MG63 (cell line): ENCODE measurements at places on chromosomes 2 and 18. TPM values are rescaled to one million over a fixed set of nuclear protein-coding genes. Genes with fewer than 3 reads are reported as not detected.

- DNase-seq: no peak
Observed at GRCh38 chr2:63865159-63865799, 23.6 kb downstream of the UGP2 start.

GRCh38 chr2:134039912-134040581 is 213.8 kb upstream of the MGAT5 start:
- DNase-seq: no peak

- peak; percentile 87 for DNase-seq
Observed at GRCh38 chr2:26008851-26009566, 24.9 kb upstream of the RAB10 start.

GRCh38 chr2:233823731-233824121 is 30.6 kb downstream of the HJURP start:
- no peak for DNase-seq

- no peak for DNase-seq
Observed at GRCh38 chr18:55249550-55249949, 290.3 kb upstream of the CCDC68 start.

Gene PRKAG3
- not detected in 2 replicates for total RNA-seq

DNA sequence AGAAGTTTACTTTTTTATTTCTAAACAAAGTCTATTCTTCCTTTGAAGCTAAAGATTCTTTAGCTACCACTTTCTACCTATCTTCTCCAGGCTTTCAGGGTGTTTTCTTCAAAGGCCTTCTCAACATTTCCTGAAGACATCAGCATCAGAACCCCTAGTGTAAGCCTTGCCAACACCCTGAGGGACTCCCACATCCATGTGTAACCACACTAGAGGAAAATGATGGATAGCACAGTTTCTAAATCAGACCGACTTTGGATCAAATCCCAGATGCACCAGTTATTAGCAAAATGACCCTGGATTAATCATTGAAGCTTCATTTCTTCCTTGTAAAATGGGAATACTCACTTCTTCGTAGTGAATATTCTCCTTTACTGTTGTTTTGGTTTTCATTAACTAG is 4.7 kb upstream of the TTN start:
- DNase-seq: no peak

GRCh38 chr18:55206927-55207326 is 247.7 kb upstream of the CCDC68 start:
- no peak for DNase-seq

- DNase-seq: no peak
Observed at GRCh38 chr2:233470011-233470687, 96.4 kb downstream of the USP40 start.

Gene DSG1
- not detected in 2 replicates for total RNA-seq

Gene RAX
- total RNA-seq: not detected in 2 replicates

DNA sequence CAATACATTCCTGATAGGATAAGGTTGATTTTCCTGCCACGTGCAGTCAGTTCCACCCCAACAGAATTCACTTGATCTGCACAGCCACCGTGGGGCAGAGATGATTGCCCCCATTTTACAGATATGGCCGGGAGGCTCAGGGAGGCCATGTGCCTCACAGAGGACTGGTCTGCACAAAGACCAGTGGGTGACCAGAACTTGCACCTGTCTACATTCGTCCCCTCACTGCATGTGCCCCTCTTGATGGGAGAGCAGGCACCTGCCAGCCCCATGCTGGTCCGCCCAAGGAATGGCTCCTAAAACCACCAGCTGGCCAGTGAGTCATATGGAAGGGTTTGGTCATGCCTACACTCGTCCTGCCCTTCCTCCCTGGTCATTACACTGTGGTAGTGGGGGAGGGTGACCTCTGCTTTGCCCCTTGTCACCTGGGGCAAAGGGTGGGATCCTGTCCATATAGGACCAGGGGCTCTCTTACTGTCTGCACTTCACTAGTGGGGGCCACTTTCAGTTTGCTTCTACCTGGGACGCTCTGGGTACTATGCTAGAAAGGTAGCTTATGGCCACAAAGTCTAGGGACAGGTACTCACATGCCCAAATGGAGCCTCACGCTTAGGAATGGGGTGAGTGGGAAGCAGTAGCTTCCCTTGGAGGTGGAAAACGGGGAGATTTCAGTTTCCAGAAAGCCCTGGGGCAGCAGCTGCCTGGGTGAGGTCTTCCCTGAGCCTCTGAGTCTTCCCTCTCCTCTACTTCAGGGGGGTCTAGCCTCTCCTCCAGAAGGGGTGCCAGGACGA is 14.7 kb downstream of the RRM2 start:
- peak; percentile 38 for DNase-seq

Gene ZNF512
- 31.4 and 50.2 TPM in 2 replicates for total RNA-seq

GRCh38 chr2:54500404-54501205 is 44.5 kb downstream of the SPTBN1 start:
- DNase-seq: no peak

GRCh38 chr18:23134780-23135549 is at the start of gene CABLES1:
TSS of gene CABLES1 (plus strand) at chr18:23135485. CDS start at chr18:23135763, 278 bp downstream.
- peak; percentile 71 for DNase-seq

Gene RGPD3
- 0.07 TPM in 2 replicates for total RNA-seq

Gene SH3RF3
- total RNA-seq: 0.22 and 0.82 TPM in 2 replicates

DNA sequence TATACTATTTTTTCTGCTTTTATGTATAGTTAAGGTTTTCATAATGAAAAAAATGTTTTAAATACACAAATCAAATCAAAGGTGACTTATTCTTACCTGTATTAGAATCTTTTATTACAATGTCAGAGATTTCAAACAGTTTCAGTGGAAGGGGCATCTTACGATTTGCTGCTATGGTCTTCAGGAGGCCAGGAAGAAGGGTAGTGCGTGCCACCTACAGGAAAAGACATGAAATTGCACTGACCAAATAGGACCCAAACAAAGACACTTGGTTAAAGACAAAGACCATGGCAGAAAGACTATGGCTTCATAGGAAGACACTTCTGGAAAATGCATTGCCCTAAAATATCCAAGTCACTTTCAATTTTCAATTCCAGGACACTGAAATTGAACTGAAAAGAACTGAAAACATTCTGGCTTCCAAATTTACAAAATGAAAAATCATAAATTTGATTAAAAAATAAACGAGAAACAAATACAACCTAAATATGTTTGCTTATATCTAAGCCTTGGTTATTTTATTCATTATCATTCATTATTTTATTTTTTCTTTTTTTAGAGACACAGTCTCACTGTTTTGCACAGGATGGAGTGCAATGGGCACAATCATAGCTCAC is 42.1 kb downstream of the FARSB start:
- no peak for DNase-seq

DNA sequence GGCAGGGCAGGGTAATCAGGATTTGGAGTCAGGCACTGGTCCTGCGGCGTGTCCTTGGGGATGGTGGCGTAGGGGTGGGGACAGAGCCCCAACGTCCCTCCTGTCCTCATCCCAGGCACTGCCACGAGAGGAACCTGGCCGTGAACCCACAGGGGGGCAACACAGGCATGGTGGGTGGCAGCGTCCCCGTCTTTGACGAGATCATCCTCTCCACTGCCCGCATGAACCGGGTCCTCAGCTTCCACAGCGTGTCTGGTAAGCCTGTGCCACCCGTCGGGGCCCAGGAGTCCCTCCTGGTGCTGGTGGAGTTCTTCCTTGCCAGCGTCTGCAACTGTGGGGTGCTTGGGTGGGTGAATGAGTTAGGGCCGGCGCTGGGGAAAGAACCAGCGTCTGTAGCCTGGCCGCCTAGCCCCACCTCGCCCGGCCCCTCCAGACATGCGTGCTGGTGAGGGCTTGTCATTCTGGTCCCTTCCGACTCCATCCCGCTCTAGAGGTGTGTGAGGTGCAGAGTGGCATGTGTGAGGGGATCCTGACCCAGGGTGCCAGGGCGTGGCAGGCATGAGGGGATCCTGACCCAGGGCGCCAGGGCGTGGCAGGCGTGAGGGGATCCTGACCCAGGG is 8.0 kb downstream of the D2HGDH start:
- DNase-seq: no peak

DNA sequence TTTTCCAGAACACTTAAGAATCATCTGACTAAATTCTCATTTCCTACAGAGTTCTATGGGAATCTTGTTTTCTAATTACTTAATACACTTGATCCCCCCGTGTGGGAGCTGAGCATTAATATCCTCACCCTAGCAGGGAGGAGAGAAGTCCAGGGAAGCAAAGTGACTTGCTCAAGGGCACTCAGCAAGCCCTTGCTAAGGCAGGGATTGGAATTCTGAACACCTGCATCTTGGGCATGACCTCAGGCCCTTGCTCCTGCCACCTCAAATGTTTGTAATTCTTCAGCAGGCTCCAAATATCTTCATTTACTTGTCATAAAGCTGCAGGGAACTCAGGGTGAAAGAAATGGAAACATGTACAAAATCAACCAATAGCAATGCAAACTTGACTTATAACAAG is 162.4 kb downstream of the GPD2 start:
- DNase-seq: no peak

GRCh38 chr2:74755386-74755785 is 78.5 kb upstream of the HK2 start:
- no peak for DNase-seq

DNA sequence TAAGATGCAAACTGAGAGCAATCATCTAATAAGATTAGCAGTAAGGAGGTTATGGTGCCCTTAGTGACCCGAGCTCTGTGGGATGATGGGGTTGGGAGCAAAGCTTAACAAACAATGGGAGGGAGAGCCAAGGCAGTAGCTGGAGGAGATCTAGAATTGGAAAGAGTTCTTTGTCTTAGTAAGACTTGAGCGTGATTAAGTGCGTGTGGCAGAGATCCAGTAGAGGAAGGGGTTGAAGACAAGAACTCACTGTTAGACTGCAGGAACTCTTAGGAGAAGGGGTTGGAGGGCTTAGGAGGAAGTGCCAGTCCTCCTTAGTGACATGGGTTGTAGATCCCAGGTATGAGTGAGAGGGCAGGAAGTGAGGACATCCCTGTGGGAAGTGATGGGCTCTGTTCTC is 184.7 kb downstream of the GFPT1 start:
- DNase-seq: no peak

GRCh38 chr2:106143495-106144215 is 50.4 kb downstream of the UXS1 start:
- DNase-seq: no peak

GRCh38 chr2:109185338-109185737 is 56.3 kb downstream of the SH3RF3 start:
- DNase-seq: peak; percentile 75

Gene ACOXL
- not detected in 2 replicates for total RNA-seq

DNA sequence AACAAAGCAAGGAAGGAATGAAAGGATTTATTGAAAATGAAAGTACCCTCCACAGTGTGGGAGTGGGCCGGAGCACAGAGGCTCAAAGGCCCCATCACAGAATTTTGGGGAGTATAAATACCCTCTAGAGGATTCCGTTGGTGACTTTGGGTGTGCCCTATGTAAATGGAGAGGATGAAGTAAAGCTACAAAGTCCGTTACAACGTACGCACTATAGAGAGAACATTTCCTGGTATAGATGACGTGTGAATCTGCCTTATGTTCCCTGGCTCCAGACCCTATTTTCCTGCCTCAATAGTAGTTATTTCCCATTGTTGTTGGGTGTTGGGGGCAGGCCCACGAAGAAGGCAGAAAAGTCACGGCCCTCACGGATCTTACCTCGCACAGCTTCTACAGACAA is 65.3 kb downstream of the GALR1 start:
- DNase-seq: no peak

- peak; percentile 40 for DNase-seq
Observed at GRCh38 chr2:229660951-229661350, 53.4 kb downstream of the DNER start.

Gene CCBE1
- 26.3 and 50.0 TPM in 2 replicates for total RNA-seq

GRCh38 chr2:231820786-231821303 is 34.6 kb downstream of the COPS7B start:
- DNase-seq: no peak

DNA sequence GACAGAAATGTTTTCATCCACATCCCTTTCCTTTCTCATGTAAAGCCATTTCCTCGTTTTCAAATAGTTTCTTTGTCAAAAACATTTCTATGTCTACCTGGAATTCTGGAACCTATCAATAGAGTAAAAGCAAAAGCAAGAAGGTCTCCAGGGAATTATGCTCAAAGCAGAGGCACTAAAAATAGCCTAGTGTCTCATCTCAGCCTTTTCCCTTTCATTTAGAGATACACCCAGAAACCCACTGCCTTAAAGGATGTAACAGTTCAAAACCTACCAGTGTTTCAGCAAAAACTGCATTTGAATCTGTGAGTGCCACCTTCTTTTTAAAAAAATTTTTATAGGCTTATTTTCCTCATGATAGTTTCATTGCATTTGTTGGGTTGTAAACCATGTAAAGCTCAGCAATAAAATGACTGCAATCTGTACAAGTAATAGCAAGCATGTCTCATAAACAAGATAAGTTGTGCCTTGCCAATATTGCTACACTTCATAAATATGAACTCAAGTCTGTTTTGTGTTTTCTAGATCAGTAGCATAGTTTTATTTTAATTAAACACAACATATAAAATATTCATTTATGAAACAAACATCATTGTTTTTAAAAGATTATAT is 927.3 kb upstream of the ACVR2A start:
- no peak for DNase-seq

DNA sequence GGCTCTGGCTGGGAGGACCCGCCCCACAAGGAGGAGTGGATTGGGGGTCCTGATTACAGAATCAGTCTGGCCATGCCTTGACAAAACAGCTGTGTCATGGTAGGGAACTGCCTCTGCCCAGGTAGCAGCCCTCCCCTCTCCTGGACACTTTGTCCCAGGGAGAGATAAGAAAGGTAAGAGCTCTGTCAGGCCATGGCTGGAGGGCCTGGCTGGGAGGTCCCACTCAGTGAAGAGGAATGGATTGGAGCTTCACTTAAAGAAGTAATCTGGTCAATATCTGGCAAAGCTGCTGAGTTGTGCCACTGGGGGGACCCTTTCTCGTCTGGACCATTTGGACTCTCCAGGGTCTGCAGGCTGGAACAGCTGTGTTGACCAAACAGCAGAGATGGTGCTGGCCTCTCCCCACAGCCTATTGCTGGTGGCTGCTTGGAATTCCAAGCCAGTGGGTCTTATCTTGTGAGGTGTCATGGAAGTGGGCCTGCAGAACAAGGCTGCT is 75.4 kb downstream of the EPC2 start:
- DNase-seq: no peak

Gene FAM237A
- total RNA-seq: not detected in 2 replicates

DNA sequence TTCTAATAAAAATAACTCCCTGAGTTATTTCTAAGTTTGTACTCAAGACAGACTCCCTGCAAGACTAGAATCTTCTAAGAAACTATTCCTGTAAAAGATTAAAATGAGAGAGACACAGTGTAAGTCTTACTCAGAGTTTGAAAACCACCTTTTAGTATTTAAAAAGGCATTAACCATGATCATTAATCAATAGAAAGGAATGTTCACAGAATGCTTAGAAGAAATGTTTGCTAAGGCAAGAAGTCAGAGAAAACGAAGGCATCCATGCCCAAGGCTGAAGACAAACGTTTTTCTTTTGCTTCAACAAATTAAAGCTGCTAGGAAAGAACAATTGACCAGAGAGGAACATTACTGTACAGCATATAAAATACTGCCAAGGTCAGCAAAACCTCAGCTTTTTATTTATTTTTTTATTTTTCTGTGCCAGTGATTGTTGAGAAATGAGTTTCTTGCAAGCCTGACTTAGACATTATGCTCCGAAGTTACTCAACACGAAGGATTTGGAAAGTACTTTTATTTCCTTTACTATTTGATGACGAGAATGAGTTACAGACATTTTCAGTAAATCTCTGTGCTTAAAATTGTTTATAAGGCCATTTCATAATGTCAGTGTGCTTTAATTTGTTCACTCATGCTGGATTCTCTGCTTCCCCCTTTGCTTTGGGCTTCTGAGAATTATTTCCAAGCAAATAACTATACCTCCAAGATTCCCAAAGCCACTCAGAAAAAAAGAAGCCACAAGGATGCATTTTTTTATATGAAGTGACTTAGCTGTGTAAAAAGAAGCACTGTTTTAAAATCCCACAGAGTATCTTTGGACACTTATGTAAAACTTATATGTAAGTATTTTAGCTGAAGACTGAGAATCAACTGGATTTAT is 20.5 kb downstream of the RND3 start:
- no peak for DNase-seq

- DNase-seq: peak; percentile 10
Observed at GRCh38 chr18:61502472-61502871, 169.2 kb downstream of the CDH20 start.
